CD4-positive, alpha-beta memory T cell (primary cell): ENCODE measurements at places on chromosomes 1 and 21. TPM values are rescaled to one million over a fixed set of nuclear protein-coding genes. Genes with fewer than 3 reads are reported as not detected.

Gene DISP3
- 0.61 TPM for total RNA-seq

Gene FMO2
- total RNA-seq = not detected

DNA sequence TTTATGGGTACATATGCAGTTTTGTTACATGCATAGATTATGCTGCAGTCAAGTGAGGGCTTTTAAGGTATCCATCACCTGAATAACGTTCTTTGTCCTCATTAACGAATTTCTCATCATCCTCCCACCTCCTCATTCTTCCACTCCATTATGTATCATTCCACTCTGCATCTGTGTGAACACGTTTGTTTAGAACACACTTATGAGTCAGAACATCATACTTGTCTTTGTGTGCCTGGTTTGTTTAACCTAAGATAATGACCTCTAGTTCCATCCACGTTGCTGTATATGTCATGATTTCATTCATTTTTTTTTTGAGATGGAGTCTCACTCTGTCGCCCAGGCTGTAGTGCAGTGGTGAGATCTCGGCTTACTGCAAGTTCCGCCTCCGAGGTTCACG, 6.7 kb upstream of the MPC2 start:
- H3K4me3 ChIP-seq = no peak overlapping the region
- no peaks in the 10 kb centered on the region for H3K27me3 ChIP-seq
- no peak overlapping the region for H3K27ac ChIP-seq
- DNase-seq = no peak
- peaks cover 8% of the 10 kb centered on the region for H3K4me1 ChIP-seq

Gene CLDN14
- total RNA-seq = not detected

GRCh38 chr1:93703643-93704042, 22.0 kb upstream of the BCAR3 start:
- peaks cover 8% of the 10 kb centered on the region for H3K4me1 ChIP-seq
- no peak overlapping the region for H3K27ac ChIP-seq
- no peak for DNase-seq
- no peaks in the 10 kb centered on the region for H3K27me3 ChIP-seq
- no peak overlapping the region for H3K4me3 ChIP-seq

GRCh38 chr1:119080586-119080985, 59.9 kb downstream of the WARS2 start:
- no peaks in the 10 kb centered on the region for H3K4me1 ChIP-seq
- H3K36me3 ChIP-seq = no peaks in the 10 kb centered on the region
- no peak overlapping the region for H3K4me3 ChIP-seq
- H3K27ac ChIP-seq = no peak overlapping the region
- no peaks in the 10 kb centered on the region for H3K27me3 ChIP-seq

DNA sequence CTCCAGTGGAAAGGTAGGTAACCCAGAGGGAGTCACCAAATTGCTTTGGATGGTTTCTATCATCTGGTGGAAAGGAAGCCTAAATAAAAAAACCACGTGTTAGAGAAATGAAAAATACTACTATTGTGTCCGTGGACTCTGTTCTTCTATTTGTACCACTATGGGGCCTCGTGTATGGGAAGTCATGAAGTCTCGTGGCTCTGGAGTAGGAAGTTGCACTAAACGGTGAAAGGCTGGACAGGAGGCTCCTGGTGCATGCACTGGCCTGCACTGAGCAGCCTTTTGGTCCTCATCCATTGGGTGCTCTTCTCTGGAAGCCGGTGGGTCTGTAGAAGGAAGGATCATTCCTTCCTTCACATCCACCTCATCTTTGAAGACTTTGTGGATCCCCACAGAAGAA, 17.0 kb downstream of the F3 start:
- no peaks in the 10 kb centered on the region for H3K36me3 ChIP-seq
- H3K4me3 ChIP-seq = no peak overlapping the region
- no peaks in the 10 kb centered on the region for H3K4me1 ChIP-seq
- DNase-seq = no peak
- H3K27me3 ChIP-seq = no peaks in the 10 kb centered on the region

DNA sequence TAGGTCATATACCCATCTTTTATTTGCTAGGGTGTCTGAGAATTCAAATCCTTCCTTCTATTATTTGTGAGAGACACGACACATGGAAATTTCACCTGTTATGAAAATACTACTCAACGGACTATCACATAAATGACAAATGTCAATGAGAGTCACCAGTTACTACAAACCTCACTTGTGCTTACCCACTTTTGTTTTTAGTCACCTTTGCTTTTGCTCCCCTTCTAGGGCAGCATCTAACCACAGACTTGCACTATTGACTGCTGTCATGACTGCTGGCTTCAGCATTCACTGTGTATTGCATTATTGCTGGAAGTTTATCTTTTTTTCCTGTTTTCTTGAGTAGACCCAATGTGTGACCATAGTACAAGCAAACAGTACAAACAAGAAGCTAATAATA, 1048.0 kb downstream of the PLA2G4A start:
- H3K36me3 ChIP-seq = no peaks in the 10 kb centered on the region
- DNase-seq = no peak
- no peak overlapping the region for H3K4me3 ChIP-seq
- H3K27me3 ChIP-seq = no peaks in the 10 kb centered on the region
- no peak overlapping the region for H3K27ac ChIP-seq

GRCh38 chr1:59552007-59552406, 255.1 kb downstream of the FGGY start:
- no peak for DNase-seq

- no peaks in the 10 kb centered on the region for H3K27me3 ChIP-seq
- H3K27ac ChIP-seq = no peak overlapping the region
- H3K4me3 ChIP-seq = no peak overlapping the region
- no peaks in the 10 kb centered on the region for H3K36me3 ChIP-seq
- DNase-seq = no peak
Measured at GRCh38 chr1:31742462-31743212, 21.5 kb downstream of the ADGRB2 start.

DNA sequence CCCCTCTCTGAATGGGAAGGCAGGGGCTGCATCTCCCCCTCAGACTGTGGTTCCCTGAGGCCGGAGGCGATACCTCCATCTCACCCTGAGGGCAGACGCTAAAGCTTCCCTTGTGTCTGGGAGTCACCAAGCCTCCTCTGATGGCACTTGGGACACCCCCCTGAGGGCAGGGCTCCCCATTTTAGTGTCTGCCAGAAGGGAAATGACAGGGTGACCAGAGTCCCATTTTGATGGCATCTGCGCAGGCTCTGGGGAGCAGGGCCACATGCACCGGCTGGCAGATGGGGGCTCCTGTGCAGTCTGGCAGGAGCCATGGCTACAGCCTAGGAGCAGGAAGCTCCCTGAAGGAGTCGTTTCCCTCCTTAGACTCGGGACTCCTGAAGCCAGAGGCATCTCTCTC, 1.7 kb downstream of the S100A2 start:
- no peak overlapping the region for H3K4me3 ChIP-seq
- H3K27me3 ChIP-seq = no peaks in the 10 kb centered on the region
- no peak for DNase-seq
- no peak overlapping the region for H3K27ac ChIP-seq
- no peaks in the 10 kb centered on the region for H3K36me3 ChIP-seq

Gene SERPINC1
- total RNA-seq = not detected

GRCh38 chr1:116309090-116309870, 63.8 kb upstream of the ATP1A1 start:
- no peak for DNase-seq
- no peak overlapping the region for H3K4me3 ChIP-seq
- H3K36me3 ChIP-seq = no peaks in the 10 kb centered on the region
- no peaks in the 10 kb centered on the region for H3K27me3 ChIP-seq

Gene IVL
- not detected for total RNA-seq

DNA sequence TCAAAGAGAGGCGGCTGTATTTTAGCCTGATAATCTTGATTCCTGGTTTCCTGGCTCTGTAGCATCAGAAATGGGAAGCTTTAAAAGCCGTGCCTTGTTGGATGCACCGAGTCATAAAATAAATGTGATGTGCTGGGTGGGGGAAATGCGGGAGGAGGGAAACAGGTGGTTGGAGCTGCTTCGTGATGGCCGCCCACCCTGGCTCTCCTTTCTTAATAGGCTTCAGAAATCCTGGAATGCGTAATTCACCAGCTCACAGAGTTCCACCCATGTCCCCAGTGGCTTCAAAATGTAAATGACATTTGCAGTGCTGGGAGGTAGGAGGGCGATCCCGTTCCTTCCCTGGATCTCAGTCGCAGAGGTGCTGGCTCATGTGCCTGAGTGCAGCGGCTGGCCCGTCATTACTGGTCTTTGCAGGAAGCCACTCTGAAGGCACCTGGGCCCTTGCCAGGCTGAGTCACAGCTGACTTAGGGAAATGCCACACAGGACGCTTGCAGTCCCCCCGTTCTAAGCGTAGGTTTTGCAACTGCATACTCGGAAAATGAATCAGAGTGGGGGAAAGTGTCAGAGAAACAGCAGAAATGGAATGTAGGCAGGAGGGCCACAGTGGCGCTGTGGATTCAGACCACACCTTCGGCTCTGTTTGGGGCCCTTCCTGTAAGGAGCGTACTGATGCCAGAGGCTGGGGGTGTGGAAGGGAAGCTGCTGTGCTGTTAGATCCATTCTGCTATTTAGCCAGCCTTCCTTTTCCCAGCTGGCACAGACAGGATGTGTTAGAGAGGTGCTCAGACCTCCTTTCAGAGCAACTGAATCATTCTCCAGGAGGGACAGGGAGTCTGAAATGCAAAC, 37.6 kb downstream of the GALNT2 start:
- H3K4me3 ChIP-seq = no peak overlapping the region
- H3K27me3 ChIP-seq = no peaks in the 10 kb centered on the region
- DNase-seq = no peak
- peaks cover 36% of the 10 kb centered on the region for H3K4me1 ChIP-seq
- H3K36me3 ChIP-seq = no peaks in the 10 kb centered on the region

Gene CNIH4
- 45.5 TPM for total RNA-seq

DNA sequence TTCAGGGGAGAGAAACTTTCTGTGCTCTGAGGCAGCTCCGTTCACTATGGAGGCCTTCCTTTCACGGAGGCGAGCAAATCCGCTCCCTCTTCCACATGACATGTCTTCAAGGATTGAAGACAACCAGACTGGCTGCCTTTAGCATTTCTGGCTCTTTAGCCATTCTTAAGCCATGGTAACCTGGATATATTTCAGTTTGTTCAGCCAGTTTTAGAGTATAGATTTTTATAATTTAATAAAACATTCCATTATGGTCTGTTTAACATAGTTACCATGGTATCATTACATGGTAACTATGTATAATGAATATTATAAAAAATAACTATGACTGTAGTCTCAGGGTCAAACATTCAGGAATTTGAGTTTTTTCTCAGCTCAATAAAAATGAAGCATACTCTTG, 54.2 kb upstream of the NFIA start:
- no peaks in the 10 kb centered on the region for H3K36me3 ChIP-seq
- no peaks in the 10 kb centered on the region for H3K27me3 ChIP-seq
- no peak for DNase-seq
- no peak overlapping the region for H3K27ac ChIP-seq
- H3K4me3 ChIP-seq = no peak overlapping the region

Gene CRYAA
- not detected for total RNA-seq

DNA sequence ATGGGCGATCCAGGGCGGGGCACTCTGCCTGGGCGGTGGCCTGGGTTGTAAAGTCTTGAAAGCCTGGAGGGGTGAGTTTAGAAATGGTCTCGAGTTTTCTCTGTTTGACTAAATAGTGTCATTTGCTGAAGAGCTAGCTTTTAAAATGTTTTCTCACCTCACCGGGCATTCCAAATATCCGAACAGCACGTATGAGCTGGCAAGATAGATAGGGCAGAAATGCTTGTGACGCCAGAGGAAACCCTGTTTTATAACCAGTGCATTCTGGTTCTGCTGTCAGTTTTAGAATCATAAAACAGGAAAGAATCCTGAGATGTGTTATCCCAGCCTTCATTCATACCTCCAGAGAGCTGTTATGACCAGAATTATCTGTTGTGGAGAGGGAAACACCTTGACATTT, 725 bp downstream of the RTCA start:
- peaks cover 25% of the 10 kb centered on the region for H3K36me3 ChIP-seq
- peak; percentile 18 for DNase-seq
- H3K27ac ChIP-seq = peak overlapping the region; percentile 78
- peak overlapping the region; percentile 77 for H3K4me3 ChIP-seq
- H3K27me3 ChIP-seq = no peaks in the 10 kb centered on the region
- H3K4me1 ChIP-seq = peaks cover 50% of the 10 kb centered on the region

Gene GPR3
- total RNA-seq = not detected

DNA sequence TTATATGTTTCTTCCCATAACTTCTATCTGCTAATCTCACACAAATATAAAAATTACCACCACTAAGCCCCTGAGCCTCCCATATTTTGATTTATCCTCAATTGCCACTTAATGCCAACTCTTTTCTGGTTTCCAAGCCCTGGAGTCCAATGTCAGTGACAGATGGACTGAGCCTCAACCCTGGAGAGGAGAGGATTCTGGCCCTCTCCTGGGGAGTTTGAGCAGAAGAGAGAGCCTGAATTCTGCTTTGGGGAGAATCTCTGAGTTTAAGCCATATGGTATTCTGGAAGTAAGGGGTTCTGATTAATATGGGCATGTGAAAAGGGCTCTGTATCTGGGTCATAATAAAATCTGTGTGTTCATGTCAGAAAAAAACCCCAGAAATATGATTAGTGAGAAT, 8.5 kb downstream of the CADM3 start:
- no peak overlapping the region for H3K27ac ChIP-seq
- H3K27me3 ChIP-seq = peaks cover 10% of the 10 kb centered on the region
- no peaks in the 10 kb centered on the region for H3K4me1 ChIP-seq
- no peaks in the 10 kb centered on the region for H3K36me3 ChIP-seq
- DNase-seq = no peak

GRCh38 chr1:216306830-216307229, 116.4 kb downstream of the USH2A start:
- DNase-seq = no peak
- H3K27me3 ChIP-seq = no peaks in the 10 kb centered on the region
- no peak overlapping the region for H3K27ac ChIP-seq
- no peaks in the 10 kb centered on the region for H3K36me3 ChIP-seq

GRCh38 chr1:248843687-248844086, 5.7 kb downstream of the ZNF672 start:
- no peak for DNase-seq
- H3K4me1 ChIP-seq = peaks cover 27% of the 10 kb centered on the region
- peaks cover 39% of the 10 kb centered on the region for H3K36me3 ChIP-seq
- H3K27ac ChIP-seq = no peak overlapping the region

GRCh38 chr1:14495381-14495780, 103.1 kb upstream of the KAZN start:
- no peaks in the 10 kb centered on the region for H3K36me3 ChIP-seq
- no peak for DNase-seq
- no peak overlapping the region for H3K27ac ChIP-seq
- H3K27me3 ChIP-seq = no peaks in the 10 kb centered on the region

GRCh38 chr1:8913457-8913856, 32.2 kb upstream of the CA6 start:
- no peaks in the 10 kb centered on the region for H3K27me3 ChIP-seq
- H3K4me3 ChIP-seq = no peak overlapping the region
- no peaks in the 10 kb centered on the region for H3K36me3 ChIP-seq
- H3K4me1 ChIP-seq = peaks cover 4% of the 10 kb centered on the region

DNA sequence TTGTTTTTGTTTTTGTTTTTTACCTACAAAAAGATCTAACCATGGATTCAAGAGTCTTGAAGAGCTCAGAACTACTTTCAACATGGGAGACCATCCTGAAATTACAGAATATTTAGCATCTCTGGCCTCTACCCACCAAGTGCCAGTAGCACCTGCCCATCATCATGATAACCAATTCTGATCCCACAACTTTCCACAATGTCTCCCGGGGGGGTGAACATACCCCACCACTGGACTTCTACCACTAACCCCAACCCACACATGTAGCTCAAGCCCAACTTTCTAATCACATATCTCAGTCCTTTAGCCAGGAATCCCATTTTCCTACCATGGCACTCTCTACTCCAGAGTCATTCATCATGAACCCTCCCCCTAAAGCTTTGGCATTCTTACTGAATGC, 15.7 kb upstream of the IFNAR2 start:
- H3K4me1 ChIP-seq = peaks cover 89% of the 10 kb centered on the region
- no peaks in the 10 kb centered on the region for H3K27me3 ChIP-seq
- H3K27ac ChIP-seq = no peak overlapping the region
- no peaks in the 10 kb centered on the region for H3K36me3 ChIP-seq
